ENCODE measurements at places on chromosomes 2 and 18.
A peak's percentile ranks its signal among the peaks of the same experiment; 100 is the strongest.

DNA sequence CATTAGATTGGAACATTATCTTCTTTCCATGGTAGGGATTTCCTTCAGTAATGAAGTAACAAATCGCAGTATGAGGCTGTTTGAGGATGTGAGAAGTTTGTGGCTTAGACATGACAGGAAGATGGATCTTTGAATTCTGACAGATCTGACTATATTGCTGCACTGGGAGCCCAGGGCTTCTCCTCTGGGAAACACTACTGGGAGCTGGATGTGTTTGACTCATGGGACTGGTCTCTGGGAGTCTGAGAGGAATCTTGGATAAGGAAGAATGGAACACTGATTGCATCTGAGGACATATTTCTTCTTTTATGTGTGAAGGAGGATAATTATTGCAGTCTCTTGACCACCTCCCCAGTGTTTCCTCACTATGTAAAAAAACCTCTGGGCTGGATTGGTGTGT is 77.2 kb upstream of the ST6GAL2 start:
- no peak for DNase-seq

GRCh38 chr2:224850081-224850480 is 133.9 kb upstream of the CCDC195 start:
- no peak for DNase-seq

- DNase-seq: no peak
Observed at GRCh38 chr2:240556553-240557100, 1.2 kb downstream of the ANKMY1 start.

DNA sequence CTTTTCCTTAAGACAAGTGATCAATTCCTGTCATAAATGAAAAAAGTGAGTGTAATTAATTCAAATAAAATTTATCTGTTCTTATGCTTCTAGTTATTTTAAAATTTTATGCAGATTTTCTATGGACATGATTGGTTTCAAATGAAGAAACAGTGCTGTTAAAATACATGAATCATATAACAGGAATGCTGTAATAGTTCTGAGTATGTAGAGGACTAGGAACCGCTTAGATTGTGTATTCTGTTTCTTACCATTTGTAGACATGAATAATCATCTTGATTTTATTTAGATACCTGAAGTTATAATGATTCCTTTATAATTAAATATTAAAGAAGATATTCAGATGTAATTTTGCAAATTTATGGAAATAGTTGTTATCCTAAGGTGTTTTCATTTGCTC is 3.5 kb downstream of the ACTR2 start:
- no peak for DNase-seq

DNA sequence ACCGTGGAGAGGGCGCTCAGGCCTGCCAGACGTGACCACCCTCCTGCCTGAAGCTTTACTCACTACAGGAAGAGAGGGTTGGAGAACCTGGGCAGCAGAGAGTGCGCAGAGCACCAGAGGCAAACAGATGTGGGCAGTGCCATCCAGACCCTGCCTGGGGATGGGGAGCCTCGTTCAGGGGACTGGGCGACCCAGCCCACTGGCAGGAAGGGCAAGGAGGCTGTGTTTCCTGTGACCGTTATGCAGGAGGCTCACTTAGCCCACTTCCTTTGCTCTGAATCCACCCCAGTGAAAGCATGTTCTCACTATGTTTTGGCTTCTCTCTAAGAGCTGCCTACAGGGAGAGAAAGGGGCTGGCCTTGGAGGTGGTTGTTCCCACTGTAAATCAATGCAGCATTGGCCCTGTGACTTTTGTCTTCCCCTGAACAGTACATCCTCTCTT is 23.0 kb upstream of the ACKR3 start:
- no peak for DNase-seq

- DNase-seq: no peak
Observed at GRCh38 chr2:116747103-116747502, 1067.4 kb upstream of the DDX18 start.

DNA sequence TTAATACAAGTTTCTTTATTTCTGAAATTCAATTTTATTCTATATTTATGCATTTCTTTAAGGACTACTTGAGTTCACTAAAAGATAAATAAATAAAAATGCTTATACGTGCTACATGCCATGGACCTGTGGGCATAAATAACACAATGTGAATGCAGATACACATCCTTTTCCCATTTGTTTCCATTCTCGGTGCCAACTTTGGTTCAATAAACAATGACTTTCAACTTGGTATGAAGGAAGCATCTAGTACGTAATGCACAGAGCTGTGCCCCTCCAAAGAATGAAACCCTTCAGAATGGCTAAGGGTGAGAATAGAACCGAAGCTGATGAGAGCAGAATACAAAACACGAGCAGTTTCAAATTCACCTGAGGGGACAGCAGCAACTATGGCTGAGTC is 409.3 kb downstream of the MTX2 start:
- DNase-seq: no peak

DNA sequence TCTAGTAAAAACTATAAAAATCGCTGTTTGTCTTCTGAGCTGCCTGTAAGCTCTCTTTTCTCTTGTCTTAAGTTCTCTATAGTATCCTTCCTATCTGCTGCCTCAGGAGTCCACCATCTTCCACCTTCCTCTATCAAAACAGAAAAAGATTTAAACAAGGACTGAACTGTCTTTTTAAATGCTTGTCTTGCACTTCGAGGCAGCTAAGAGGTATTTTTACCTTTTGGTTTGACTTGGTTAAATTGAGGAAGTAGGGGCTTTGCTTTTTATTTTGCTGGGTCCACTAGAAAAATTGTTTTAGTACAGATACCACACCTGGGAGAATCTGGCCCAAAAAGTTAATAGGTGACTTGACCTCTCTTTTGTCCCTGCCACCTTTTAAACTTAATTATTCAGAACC is 12.2 kb downstream of the SESTD1 start:
- DNase-seq: no peak

DNA sequence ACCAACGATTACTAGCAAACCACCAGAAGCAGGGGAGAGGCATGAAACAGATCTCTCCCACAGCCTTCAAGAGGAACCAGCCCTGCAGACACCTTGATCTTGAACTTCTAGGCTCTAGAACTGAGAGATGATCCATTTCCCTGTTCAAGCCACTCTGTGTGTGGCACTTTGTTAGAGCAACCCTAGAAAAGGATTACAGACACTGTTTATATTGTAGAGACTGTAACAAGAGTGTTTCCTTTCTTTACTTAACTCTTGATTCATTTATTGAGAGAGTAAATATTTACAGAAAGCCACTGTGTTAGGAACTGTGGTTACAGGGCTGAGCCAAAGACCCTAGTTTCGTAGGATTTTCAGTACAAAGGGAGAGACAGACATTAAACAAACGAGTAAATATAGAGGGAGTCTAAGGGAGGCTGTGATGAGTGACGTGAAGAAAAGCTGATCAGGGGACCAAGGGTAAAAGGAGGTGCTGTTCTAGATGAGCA is 10.9 kb downstream of the CCDC68 start:
- DNase-seq: no peak

DNA sequence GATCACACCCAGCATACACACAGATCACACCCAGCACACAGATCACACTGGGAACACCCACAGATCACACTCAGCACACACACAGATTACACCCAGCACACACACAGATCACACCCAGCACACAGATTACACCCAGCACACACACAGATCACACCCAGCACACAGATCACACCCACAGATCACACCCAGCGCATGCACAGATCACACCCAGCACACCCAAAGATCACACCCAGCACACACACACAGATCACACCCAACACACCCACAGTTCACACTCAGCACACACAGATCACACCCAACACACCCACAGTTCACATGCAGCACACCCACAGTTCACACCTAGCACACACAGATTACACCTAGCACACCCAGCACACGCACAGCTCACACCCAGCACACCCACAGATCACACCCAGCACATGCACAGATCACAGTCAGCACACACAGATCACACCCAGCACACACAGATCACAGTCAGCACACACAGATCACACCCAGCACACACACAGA is 117.6 kb downstream of the DYSF start:
- DNase-seq: no peak

GRCh38 chr2:42652086-42652485 is 83.7 kb downstream of the MTA3 start:
- DNase-seq: no peak

DNA sequence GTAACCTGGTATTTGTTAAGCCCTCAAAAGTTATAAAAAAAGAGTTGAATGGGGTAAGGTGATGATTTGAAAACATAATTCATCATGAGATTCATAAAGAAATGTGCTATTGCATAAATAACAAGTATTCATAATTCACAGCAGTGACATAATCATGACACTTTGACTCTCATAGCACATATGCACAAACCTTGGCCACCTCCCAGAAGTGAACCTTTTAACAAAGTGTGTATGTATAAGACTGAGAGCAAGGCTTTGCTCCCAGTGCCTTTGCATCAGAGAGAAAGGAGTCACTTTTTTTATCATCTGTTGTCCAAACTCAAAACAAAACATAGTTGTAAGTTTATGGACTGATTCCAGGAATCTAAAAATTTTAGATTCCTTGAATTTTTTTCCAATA is 15.0 kb upstream of the HTR2B start:
- no peak for DNase-seq

DNA sequence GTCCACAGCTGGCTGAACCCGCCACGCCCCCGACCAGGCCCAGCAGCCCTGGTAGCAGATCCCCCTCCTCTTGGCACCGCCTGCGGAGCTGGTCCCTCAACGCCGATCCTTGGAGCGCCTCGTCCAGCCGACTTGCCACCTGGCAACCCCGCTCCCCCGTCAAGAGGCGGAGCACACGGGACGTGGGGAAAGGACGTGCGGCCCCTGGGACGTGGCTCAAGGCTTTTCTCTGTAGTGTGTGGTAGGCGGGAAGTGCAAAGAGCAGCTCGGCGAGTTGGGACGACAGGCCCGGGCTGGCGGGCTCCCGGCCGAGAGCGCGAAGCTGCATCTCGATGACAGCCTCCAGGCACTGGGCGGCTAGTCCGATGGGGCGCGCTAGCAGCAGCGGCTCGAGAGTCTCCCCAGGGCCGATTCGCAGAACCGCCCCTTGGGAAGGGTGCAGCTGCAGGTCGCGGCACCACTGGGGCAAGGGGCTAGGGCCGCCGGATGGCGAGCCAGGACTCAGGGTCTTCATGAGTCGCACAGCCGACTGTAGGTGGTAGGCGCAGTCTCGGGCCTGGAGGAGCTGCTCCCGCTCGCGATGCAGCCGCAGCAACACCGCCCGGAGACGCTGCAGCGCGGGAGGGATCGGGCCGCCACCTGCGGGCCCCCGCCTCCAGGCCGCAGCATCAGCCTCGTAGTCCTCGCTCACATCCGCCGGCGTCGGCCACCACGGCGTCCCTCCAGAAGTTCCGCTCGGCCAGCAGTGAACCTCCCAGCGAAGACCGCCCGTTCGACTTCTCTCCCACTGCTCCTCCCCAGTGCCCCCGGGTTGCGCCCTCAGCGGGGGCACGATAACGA is 617 bp downstream of the CCDC142 start:
- peak; percentile 59 for DNase-seq

DNA sequence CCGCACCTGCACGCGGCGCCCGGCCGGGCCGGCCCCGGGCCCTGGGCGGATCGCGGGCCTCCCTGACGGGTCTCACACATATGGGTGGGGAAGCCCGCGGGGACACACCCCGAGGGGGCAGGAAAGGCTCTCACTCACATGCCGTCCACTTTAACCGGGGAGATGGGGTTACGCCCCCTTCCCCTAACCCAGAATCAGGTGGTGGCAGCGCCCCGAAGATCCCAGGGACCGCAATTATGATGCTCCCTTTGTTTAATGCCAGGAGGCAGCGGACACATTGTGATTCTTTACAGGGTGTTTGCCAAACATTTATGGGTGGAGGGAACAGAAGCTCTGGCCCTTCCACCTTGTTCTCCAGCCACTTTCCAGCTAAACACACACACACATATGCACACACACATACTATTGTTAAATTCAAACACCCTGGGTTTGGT is 424 bp upstream of the ANKRD44 start:
- DNase-seq: no peak

DNA sequence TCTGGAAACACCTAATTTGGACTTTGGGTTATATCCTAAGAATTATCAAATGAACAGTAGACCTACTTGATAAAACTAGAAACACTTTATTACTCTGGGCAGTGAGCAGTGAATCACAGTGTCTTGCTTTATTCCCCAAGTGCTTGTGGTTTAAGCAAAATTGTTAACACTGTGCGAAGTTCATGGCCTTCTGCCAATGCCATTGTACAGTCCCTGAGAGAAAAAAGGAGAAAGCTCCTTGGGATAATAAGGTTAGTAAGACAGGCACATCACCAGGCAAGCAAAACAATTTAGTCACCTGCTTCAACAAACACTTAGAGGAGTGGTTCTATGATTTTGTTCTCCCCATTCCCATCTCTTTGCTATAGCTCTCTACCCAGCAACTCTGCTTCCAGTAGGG is 39.8 kb downstream of the ADCYAP1 start:
- DNase-seq: no peak

- no peak for DNase-seq
Observed at GRCh38 chr18:33812186-33812585, 234.2 kb downstream of the ASXL3 start.

- no peak for DNase-seq
Observed at GRCh38 chr18:78482378-78482777, 497.2 kb upstream of the SALL3 start.

GRCh38 chr18:68484241-68484640 is 230.7 kb downstream of the TMX3 start:
- no peak for DNase-seq

GRCh38 chr2:219387306-219388120 is at the start of gene DNPEP:
Gene DNPEP, minus strand, starts transcription at chr2:219387912. Its CDS starts 118 bp downstream, at chr2:219387794.
- DNase-seq: peak; percentile 88

- DNase-seq: no peak
Observed at GRCh38 chr2:232519581-232520438, at the start of gene PRSS56. Gene PRSS56, plus strand, starts transcription at chr2:232520388. Its CDS starts 211 bp downstream, at chr2:232520599.

- no peak for DNase-seq
Observed at GRCh38 chr2:200922439-200922838, 33.3 kb downstream of the NIF3L1 start.

- DNase-seq: no peak
Observed at GRCh38 chr2:36516136-36516870, 81.7 kb downstream of the FEZ2 start.

DNA sequence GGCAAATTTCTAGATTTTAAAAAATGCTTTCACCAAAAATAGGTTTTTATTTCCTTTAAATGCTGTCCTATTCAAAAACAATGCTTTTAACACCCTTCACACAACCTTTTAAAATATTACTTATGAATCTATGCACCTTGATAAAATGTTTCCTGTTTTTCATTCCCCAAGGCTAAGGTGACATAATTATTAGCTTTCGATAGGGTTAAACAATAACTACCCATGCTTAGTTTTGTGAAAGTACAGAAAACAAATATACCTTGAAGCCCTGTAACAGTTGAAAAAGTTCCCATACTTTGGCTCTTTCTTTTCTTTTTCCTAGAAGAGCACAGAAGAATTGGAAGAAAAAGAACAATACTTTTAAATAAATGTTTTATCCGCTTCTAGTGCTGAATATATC is 54.9 kb upstream of the ITPRID2 start:
- no peak for DNase-seq

- DNase-seq: no peak
Observed at GRCh38 chr2:44168681-44169154, at the start of gene PPM1B. Gene PPM1B, plus strand, starts transcription at chr2:44168875. Its CDS starts 32,325 bp downstream, at chr2:44201200.

- DNase-seq: no peak
Observed at GRCh38 chr2:103144837-103145236, 383.0 kb downstream of the TMEM182 start.

GRCh38 chr2:165594935-165595255 is 125.4 kb downstream of the CSRNP3 start:
- peak; percentile 35 for DNase-seq

- DNase-seq: no peak
Observed at GRCh38 chr2:235048549-235048948, 96.7 kb downstream of the SH3BP4 start.

GRCh38 chr2:168784993-168785392 is 17.4 kb upstream of the NOSTRIN start:
- no peak for DNase-seq
